Activated CD4-positive, alpha-beta T cell treated with anti-CD3 and anti-CD28 coated beads for 1 hour (primary cell): ENCODE measurements at places on chromosomes 1 and 21.

DNA sequence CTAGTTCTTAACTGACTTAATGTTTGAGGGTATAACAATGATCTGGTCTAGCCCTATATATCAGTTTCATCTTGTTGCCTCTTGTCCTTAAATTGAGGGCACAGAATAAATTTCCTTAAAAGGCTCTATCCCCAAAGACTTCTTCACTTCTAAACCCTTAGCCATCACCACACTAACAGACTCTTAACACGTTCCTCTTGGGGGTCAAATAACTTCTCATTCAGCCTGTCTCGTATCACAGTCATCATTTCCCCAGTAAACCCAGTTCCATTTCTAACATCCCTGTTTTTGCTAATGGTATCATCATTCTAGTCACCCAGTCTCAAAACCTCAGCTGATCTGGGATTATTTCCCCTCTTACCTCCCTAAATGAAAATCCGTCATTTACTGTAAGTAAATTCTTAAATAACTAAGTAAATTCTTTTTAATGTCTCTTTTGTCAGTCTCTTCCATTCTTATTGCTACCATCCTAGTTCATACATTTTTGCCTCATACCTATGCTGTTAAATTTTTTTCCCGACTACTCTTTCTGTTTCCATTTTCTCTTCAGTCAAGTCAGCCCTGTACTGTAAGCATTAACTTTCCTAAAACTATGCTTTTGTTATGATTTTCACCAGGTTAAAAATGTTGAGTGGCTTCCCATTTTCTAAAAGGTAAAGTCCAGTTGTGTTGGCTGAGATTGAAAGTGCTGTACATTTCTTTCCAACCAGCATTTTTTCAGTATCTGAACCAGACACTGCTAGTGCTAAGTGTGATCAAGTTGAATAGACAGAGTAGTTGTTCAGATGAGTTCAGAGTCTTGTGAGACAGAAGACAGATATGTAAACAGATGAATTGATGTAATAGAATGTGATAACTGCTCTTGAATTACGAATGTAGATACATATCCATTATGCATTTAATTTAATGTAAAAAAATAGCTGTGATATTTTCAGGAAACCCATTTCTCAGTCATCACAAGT, 6.9 kb downstream of the CTTNBP2NL start:
- DNase-seq: no peak

- DNase-seq: no peak
Observed at GRCh38 chr1:110645211-110645610, 29.5 kb downstream of the KCNA3 start.

GRCh38 chr1:21651214-21652042, 17.7 kb downstream of the RAP1GAP start:
- DNase-seq: peak; percentile 14

DNA sequence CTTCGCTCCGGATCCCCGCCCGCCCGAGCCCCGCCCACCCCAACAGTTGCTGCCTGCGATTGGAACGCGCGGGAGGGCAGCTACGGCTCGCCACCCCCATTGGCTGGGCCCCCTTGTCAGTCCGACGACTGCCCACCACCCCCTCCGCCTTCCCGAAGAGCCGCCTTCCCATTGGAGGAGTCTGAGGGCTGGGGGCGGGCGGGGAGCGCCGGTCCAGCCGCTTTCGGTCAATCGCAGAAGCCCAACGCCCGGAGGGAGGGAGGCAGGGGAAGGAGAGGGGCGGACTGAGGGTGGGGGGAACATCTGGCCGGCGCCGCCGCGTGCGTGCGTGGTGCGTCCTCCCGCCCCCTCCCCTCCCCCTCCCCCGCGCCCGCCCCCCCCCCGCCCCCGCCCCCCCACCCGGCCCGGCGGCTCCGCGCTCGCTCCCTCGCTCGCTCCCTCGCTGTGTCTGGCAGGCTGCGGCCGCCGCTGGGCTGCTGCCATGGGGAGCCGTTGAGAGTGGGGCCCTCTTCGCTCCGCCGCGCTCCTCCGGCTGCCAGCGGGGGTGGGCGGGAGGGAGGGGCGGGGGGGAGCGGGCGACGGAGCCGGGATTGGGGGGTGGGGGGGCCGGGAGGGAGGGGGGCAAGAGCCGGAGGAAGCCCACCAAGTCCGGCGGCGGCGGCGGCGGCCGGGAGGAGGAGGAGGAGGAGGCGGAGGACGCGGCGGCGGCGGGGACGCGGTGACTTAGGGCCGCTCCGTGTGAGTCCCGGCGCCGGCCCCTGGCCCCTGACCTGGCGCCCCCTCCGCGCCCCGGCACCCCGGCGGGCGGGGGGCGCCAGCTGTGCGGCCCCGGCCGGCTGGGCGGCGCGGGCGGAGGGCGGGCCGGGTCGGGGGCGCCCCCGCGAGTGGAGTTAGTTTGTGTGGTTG, 2.6 kb upstream of the ZBTB18 start:
- DNase-seq: peak; percentile 97

GRCh38 chr1:94927405-94928175, 680 bp upstream of the CNN3 start:
- no peak for DNase-seq

DNA sequence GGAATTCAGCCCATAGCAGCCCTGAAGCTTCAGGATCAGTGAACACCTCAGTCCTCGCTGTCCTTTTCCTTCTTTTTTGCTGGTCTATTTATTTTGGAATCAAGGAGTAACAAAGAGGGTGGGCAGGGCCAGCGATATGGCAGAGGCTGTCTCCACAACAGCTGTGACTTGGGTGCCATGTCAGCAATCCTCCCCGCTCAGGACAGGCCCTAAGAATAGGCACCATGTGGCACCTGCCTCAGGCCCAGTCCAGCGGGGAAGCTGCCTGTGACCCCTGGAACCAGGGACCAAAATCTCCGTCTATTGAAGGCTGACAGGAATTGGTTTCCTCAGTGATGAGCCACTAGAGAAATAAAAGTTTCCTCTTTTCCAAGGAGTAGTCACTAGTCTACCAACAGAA, 58.6 kb upstream of the TNR start:
- DNase-seq: no peak

GRCh38 chr1:225554216-225554812, 98.6 kb downstream of the ENAH start:
- no peak for DNase-seq

DNA sequence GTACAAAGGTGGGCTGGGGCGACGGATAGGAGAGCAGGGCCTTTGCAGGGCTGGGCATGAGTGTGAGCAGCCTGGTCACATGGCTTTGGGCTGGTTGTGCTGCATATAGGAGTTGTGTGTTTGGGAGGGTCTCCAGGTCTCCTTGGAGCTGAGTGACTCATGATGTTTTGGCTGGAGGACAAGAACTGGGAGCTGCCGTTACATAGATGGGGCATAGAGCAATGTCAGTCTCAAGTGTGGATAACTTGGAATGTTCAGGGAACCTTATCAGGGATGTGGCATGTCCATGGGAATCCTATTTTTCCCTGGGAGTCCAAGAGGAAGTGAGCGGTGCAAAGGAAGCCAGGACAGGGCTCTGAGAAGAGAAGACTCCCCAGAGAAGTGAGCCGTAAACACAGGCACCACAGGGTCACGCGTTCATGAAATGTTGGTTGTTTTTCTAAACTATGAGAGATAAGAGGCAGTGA, 136.4 kb upstream of the KCNE2 start:
- DNase-seq: no peak

GRCh38 chr1:177847843-177848242, 122.0 kb downstream of the SEC16B start:
- DNase-seq: no peak

DNA sequence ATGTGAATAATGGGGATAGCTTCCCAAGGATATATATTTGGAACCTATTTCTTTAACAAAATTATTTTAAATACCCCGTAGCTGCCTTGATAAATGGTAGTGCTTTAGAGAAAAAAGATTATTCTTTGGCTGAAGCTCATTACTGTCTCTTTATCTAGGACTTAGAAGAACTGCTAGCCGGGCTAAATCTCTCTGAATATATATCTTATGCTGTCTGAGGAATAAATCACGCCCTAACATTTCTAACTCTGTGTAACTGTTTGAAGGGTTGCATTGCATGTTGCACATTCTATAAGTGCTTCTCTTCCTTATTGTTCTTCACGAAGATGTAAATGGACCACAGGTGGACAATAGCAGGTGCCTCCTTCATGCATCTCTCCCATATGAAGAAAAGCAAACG, 585.0 kb upstream of the ZP4 start:
- DNase-seq: no peak

GRCh38 chr1:89759036-89759435, 61.8 kb upstream of the LRRC8D start:
- no peak for DNase-seq

DNA sequence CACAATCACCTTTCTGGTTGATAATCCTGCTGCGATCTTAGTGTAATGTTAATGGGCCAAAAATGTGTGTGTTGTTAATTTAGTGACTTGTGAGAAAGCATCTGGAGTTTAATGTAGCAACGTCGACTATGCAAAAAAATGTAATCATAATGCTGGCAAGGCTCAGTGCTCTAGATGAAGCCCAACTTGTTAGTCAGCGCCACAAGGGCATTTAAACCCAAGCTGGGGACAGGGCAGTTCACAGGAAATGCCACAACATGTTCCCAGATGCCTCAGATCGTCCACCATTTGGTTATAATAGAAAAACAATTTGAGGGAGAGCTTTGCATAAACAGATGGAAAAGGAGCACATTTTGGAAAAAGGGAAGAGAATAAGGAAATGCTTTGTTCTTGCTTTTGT, 585.4 kb upstream of the PLXNA2 start:
- DNase-seq: no peak

DNA sequence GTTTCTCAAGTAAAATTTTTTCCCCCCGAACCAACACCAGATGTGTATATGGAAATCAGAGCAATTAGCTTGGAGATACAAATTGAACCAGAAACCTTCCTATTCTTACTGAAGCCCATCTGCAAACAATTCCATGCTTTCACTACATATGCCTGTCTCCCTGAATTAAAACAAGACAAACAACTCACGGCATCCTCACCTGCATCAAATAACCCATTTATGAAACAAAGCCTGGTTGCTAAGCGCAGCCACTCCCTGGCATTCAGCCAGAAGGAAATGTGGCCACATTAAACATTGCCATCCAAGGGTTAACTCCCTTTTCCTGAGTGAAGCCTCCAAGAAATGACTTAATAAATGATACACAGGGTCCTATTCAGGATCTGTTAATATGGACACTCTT, 55.3 kb downstream of the APP start:
- no peak for DNase-seq

DNA sequence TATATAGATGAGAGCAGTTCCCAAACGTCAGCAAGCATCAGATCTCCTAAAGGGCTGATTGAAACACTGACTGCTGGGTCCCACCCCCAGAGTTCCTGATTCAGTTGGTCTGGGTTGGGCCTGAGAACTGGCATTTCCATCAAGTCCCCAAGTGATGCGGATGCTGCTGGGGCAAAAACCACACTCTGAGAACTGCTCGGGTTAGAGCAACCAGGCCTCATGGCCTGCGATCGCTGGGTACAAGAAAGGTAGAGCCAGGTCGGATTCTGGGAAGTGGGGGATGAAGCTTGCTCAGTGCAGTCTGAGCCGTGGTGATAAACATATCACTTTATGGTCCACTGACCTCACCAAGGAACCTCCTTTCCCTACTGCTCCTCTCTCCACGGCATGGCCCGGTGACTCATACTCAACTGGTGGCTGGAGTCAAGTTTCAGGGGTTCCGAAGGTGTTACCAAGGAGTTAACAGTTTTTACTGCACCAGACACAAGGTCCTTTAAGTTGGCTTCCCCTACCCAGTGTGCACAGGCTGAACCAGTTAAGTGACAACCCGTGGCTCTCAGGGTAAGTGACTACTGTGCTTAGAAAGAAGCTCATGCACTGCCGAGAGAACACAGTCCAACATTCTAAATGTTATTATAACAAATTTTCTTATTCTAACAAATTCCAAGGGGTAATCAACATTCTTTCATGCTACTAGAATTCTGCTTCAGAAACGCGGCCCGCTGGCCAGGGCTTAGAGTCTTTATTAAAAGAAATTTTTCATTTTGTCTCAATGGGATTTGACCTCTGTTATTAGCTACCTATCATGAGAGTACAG, 153.5 kb downstream of the TGFBR3 start:
- DNase-seq: no peak

DNA sequence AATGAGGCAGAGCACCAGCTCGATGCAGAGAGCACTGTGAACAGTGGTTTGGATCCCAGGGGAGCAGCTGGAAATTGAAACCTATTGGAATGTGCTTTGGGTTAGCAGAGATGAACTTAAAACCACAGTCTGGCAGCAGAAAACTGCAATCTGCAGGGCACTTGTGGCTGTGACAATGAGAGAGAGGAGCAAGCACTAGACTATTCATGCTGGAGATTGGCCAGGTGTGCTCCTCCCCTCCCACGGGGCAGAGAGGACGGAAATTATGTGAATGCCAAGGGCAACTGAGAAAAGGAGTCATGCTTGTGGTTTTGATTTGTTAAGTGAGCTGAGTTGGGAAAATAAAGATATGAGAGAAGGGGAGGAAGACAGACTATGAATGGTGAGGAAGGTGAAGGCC, 38.1 kb downstream of the HSD3B2 start:
- no peak for DNase-seq

GRCh38 chr1:214107322-214108096, 119.7 kb downstream of the PROX1 start:
- no peak for DNase-seq

DNA sequence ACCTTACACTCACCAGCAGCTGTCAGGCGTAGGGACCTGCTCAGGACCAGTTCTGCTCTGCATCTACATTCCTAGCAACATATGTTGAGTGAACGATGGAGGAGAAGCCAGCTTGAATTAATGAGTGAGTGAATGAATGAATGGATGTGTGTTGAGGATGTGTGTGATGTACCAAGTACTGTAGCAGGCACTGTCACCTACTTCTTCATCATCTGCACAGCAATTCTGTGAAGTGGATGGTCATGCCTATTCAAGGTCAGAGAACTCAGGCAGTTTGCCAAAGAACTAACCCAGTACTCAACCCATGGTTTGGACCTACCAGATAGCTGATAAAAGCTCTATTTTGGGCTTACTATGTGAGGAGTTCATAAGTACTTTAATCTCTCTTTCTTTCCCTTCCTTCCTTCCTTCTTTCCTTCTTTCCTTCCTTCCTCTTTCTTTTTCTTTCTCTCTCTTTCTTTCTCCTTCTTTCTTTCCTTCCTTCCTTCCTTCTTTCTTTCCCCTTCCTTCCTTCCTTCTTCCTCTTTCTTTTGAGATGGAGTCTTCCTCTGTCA, 56.9 kb downstream of the ATP1A1 start:
- DNase-seq: no peak

DNA sequence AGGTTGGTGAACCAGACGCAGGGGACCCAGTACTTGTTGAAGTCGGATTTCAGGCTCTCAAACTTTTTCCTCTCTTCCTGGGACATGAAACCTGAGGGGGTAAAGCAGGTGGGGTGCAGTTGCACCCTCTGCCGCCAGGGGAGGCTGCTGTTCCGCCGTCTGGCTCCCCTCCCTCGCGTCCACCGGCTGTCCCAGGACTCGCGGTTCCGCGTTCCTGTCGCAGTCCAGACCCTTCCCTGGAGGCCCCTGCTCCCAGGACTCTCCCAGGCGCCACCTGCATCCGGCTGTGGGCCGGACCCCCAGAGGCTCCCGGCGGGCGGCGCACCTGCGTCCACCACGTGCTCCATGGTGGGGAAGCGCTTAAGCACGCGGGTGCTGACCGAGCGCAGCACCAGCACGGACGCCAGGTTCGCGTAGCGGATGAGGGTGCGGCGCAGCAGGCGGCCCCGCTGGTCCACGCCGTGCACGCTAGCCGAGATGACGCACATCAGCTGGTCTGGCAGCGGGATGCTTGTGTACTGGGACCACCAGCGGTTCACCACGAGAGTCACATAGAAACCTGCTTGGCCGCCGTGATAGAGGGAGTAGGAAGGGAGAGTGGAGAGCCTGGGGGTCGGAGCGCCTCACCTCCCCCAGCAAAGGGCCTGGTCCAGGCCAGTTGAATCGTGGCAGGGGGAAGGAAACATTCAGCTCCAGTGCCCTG, 1.7 kb downstream of the BEST4 start:
- DNase-seq: peak; percentile 67
